ENCODE measurements at places on chromosomes 7 and 10.

- no peak for DNase-seq
Measured at GRCh38 chr10:50679149-50679548, 55.4 kb upstream of the SGMS1 start.

DNA sequence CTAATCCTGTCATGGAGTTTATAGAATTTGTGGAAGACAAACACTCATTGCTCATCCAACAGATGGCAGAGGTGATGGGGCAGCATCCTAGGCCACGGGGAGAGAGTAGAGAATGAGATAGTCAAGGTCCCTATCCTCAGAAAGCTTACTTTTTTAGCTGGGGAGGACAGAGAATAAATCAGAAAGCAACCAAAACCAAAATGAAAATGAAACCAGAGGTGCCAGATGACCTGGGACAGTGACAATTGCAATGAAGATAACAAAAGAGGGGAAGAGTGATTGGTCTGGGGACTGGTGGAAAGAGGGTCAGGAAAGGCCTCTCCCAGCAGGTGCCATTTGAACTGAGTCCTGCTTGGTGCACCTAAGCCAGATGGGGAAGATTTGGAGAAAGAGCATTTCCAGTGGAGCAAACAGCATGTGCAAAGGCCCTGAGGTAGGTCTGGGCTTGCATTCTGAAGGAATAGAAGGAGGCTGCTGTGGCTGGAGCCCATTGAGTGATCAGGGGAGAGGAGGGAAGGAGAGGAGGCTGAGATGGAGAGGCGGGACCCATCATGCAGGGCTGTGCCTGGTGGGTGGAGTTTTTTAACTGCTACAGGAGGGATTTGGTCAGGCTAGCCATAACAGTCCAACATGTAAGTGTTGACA lies 164.1 kb downstream of the RPS24 start:
- no peak for DNase-seq

GRCh38 chr10:69457771-69458237 lies 6.5 kb downstream of the TSPAN15 start:
- DNase-seq = no peak

DNA sequence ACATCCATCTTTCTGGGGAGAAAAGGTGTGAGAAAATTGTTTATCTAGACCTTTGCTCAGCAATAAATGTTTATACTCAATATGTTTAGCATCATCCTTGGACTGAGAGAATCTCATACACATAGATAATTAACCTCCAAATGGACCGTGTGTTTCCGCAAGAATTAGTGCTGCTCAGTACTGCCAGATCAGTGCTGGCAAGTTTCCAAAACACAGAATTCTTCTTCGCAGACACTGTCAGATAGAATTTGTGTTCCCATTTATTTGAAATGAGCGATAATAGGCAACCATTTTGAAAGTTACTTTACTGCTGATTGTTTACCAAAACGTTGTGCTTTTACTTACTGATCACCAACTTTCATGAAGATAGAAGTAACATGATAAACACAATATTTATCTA lies 33.7 kb downstream of the STAMBPL1 start:
- DNase-seq = no peak

DNA sequence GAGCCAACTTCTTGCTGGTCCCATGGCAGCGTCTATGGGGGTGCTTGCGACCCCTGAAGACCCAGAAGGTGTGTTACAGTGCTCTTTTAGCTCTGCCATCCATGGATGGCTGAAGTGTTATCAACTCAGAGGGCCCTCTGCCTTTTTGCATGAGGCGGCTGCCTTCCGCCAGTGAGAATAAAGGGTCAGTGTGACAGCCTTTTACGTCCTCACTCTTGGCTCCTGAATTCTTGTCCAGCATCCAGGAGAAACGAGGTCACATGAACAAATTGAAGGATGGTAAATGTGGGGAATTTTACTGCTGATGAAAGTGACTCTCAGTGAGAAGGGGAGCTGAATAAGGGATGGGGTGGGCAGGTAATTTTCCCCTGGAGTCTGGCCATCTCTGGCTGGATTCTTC lies 24.1 kb downstream of the SSMEM1 start:
- DNase-seq = no peak

DNA sequence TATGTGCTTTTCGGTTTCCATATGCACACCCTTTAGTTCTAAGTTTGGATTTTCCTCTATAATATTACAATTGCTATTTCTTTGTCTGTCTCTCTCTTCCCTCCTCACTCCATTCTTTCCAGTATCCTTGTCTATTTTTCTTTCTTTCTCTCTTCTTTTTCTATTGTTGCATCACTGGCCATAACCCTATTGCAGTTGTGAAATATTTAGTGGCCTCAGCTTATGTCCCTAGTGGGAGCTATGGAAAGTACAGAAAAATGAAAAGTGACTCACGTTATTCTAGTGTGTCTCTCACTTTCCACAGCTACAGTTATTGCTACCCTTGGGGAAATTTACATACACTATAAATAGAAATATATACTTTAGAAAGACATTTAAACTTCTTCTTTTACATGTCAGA lies 59.1 kb downstream of the CNTNAP2 start:
- DNase-seq = no peak
